ENCODE measurements at places on chromosomes 5 and 9.

- DNase-seq: no peak
Observed at GRCh38 chr5:3858524-3858923, 262.9 kb downstream of the IRX1 start.

GRCh38 chr5:35668319-35668718 lies 50.7 kb downstream of the SPEF2 start:
- no peak for DNase-seq

DNA sequence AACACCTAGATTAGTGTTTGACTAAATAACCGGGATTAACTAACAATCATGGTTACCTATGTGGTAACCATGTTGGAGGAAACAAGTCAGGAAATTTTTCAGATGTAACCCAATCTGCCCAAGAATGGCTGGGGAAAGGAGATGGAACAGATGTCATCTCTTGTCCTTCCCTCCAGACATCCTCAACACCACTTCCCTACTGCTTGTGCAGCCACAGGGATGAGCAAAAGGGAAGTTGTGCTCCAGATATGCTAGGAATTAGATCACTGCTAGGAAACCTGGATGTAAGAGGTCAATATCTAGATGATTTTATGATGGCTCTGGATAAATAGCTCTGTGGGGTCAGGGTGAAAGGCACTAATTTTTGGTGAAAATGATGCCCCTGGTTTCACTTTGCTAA lies 61.3 kb upstream of the ELL2 start:
- DNase-seq: no peak

DNA sequence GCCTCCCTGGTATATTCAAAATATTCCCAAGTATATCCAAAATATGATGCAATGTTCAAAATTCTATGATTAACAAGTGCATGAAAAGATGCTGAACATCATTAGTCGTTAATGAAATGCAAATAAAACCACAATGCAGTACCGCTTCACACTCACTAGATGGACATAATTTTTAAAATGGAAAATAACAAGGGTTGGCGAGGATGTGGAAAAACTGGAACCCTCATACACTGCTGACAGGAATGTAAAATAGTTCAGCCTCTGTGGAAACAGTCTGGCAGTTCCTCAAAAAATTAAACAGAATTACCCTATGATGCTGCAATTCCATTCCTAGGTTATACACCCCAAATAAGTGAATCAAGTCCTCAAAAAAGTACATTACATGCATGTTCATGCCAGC lies 36.1 kb upstream of the MYOT start:
- DNase-seq: no peak

DNA sequence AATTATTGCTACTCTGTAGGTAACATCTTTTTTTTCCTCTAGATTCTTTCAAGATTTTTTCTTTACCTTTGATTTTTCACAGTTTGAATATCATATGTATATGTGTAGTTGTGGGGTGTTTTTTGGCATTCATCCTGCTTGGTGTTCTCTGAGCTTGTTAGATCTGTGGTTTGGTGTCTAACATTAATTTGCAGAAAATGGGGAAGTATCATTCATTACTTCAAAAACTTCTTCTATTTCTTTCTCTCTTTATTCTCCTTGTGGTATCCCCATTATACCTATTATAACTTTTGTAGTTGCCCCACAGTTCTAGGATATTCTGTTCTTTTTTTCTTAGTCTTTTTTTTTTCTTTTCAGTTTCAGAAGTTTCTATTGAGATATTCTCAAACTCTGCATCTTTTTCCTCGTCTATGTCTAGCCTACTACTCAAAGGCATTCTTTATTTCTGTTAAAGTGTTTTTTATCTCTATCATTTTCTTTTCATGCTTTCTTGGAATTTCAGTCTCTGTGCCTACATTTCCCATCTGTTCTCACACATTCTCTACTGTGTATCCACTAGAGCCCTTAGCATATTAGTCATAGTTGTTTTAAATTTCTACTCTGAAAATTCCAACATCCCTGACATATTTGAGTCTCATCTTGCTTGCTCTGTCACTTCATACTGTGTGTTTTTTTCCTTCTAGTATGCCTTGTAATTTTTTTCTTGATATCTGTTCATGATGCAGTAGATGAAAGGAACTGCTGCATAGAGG lies 60.1 kb upstream of the GNA14 start:
- no peak for DNase-seq

- no peak for DNase-seq
Observed at GRCh38 chr5:119276978-119277377, 78.8 kb upstream of the TNFAIP8 start.

DNA sequence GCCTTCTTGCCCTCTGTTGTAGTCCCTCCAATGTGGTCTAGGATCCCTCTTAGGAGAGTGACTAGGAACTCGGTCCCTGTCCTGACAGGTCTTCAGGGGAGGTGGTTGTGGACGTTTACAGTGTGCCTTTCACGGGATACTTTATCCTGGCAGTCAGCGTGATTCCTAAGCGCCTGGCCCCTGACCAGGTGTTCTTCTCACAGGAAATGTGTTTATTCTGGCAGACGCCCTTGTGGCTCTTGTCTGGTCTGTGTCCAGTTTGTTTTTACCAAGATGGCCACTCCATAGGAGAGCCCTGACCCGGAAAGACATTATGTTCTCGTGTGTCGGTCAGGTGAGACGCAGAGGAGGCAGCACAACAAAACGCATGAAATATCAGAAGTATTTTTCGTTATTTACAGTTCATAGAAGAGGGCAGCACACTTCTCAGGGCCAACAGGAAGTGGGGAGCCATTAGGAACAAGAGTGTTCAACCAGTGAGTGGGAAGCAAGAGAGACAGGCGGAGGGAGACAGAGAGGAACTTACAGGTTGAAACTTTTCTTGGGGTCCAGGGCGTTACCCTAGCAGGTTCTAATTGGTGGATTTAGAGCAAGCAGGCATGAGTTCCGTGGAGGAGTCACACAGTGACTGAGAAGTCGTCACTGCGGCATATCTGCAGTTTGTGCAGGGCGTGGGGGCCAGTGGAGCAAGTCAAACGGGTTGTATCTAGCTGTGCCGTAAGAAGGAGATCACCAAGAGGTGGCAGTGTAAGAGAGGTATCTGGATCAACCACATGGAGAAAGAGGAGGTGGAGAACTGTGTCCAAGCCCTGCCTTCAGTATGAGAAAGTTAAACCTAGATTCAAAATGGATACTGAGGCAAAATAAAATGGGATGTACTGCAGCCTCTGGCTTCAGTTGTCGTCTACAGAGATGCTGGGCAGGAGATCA lies 412.9 kb downstream of the ZSWIM6 start:
- no peak for DNase-seq

DNA sequence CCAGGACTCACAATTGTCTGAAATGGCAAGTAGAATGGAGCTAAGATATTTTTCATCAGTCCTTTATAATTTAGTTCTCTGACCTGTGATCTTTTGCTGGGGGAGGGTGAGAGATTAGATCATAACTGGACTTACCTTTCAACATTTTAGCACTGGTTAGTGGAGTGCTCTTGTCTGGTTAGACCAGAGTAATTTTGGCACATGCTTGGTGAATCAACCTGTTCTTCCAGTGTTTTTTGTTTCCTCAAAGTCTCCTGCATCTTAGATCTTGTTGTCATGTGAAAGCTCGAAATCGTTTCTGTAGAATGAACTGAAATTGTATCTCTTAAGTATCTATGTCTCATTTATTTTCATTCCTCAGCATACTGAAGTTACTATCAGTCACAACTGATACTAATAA lies 122.4 kb downstream of the TLE4 start:
- no peak for DNase-seq

- DNase-seq: no peak
Observed at GRCh38 chr5:60086583-60086982, 193.1 kb upstream of the PDE4D start.

- DNase-seq: no peak
Observed at GRCh38 chr5:88391116-88391515, 122.5 kb upstream of the TMEM161B start.

- no peak for DNase-seq
Observed at GRCh38 chr9:16367605-16368231, 502.8 kb downstream of the BNC2 start.

DNA sequence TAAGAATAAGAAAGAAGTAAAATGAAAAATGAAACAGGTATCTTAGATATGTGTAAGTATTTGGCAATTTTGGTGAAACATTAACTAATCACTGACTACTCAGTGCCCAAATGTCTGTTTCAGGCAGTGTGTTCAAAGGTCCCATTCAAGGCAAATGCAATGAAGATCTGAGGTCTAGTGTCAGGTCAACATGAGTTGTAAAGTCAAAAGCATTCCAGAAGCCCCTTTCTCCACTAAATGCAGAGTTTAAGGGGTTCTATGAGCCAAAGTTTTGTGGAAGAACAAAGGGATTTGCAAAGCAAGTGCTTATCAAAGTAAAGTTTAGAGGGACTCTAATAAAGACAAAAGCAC lies 71.0 kb upstream of the GPBP1 start:
- no peak for DNase-seq

Measured in NCI-H748 treated with DMSO at 0.1 percent for 48 hours (cell line).